CD4-positive, alpha-beta T cell treated with Interleukin-17A for 1 hour (primary cell): ENCODE measurements at places on chromosomes 4 and X.

DNA sequence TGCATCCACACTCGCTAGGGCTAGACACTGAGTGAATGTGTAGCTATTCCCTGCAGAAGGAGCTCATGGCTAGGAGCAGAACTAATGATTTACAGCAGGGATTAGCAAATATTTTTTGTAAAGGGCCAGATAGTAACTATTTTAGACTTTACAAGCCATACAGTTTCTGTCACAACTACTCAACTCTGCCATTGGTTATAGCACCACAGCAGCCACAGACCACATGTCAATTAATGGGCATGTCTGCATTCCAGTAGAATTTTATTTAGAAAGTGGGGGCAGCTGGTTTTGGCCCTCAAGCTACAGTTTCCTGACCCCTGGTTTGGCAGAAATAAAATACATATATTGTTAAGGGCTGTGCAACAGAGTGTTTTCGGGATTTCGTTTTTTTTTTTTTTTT lies 192.6 kb downstream of the FRMPD4 start:
- no peak for DNase-seq

DNA sequence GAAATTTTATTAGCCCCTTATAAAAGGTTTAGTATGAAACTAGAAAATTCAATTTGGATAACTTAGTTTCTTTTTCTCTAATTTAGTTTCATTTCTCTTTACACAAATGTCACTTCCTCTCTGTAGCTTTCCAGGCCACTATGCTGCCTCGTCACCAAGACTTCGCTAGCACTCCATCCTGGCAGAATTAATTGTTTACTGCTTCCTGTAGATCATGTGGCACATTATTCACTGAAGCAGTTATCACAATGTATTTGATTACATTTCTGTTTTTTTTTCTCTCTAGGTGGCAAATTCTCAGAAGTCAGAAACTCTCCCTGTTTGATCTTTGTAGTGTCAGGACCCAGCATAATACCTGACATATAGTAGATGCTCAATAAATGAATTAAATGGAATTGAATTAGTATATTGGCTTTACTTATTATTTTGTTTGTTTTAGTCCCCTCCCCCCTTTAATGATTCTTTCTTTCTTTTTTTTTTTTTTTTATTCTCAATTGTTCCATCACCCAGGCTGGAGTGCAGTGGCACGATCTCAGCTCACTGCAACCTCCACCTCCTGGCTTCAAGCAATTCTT lies 9.3 kb upstream of the SAT1 start:
- DNase-seq = peak; percentile 81

DNA sequence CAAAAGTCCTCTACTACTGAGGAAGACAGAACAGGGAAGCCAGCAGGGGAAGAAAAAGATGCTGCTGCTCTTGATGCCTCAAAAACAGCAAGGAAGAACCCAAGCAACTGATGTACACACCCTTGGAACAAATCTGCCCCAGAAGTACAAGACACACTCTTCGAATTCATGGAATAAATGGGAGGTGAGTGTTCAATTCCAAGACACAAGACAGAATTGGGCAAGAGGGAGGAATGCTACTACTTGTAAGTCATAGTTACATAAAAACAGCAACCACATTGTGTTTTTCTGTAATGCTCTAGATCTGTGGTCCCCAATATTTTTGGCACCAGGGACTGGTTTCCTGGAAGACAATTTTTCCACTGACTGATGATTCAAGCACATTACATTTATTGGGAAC lies 58.0 kb upstream of the H2AZ1 start:
- DNase-seq = no peak

DNA sequence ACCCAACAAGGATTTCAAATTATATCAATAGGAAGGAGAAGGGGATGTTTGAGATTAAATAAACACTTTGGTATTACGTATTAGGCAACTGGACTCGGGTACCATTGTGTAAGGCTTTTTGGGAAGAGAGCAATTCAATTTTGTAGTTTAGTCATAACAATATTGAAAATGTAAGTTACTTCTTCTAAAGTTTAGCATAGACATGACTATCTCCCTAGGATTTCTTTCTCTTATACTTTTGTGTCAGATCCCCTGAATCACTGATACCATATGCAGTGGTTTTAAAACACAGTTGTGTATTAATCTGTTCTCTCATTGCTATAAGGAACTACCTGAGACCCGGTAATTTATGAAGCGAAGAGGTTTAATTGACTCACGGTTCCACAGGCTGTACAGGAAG lies 123.8 kb upstream of the FAM9C start:
- no peak for DNase-seq

DNA sequence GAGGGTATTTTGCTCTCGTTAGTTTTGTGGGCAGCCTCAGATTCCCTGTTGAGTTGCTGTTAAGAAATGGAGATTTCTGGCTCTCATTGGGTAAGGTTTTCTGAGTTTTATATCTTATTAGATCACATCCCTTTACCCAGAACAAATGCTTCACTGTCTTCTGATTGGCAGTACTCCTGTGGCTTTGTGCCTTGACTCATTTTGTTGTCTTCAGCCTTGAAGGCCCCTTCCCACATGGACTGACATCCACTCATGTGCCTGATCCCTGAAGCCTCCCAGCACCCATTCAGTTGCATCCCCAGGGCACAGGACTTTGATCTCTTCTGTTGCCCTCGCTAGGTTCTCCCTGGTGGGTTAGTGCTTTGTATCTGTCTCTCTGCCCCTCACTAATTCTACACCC lies 10.4 kb downstream of the MED28 start:
- DNase-seq = no peak

GRCh38 chrX:129980001-129980401 lies 2.4 kb upstream of the BCORL1 start:
- DNase-seq = peak; percentile 46

DNA sequence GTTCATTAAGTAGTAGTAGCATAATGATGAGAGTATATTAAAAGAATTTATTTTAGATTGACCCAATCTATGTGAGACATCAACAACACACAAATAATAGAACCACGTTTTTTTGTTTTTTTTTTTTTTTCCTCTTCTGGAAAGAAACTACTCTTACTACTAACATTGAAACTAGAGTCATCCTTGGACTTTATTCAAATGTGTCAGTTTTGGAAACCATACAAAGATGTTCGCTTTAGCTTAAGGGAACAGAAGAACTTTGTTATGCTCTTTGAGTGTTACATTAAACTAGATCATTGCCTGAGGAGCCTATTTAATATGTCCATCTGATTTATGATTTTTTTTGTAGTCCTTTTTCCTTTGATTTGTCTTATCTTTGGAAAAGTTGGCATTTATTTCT lies 166.7 kb downstream of the RPA4 start:
- no peak for DNase-seq

DNA sequence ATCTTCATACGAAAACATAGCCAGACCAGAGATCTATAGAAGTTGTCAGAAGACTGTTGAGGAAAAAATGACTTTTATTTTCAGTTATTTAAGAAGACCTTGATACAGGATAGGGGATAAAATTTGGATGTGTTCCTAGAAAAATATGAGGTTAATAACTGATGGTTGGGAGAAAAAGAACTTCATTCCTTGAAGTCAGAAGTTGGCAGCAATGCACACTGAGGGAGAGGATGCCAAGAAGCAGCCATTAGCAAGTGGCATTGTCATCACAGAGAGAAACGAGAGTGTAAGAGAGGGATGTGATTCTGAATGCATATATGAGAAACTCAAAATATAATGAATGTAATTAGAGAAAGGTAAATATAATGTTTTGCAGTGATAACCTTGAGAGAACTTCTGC lies 382.1 kb upstream of the EPHA5 start:
- no peak for DNase-seq

- no peak for DNase-seq
These were observed 207.9 kb upstream of the FAM241A start for GRCh38 chr4:111937368-111937767.

GRCh38 chr4:159937595-159937994 lies 834.7 kb downstream of the RAPGEF2 start:
- no peak for DNase-seq

DNA sequence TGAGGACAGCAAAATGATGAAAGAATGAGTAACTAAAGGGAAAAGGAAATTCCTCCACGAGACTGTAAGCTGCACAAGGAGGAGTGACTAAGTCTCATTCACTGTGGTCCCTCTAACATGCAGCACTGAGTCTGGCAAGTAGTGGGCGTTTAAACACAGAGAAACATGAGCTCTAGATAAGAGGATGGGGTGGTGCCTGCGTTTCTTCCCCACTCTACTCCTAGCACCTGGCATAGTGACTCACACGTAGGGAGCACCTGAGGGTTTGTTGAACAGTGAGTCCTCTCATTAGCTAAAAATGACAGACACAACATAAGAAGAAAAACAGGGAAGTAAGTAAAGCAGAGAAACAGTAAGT lies 105.8 kb upstream of the CBR4 start:
- no peak for DNase-seq

- no peak for DNase-seq
These were observed 41.9 kb downstream of the CNOT6L start for GRCh38 chr4:77777135-77777807.

GRCh38 chr4:5992171-5992827 lies 25.9 kb downstream of the C4orf50 start:
- no peak for DNase-seq

DNA sequence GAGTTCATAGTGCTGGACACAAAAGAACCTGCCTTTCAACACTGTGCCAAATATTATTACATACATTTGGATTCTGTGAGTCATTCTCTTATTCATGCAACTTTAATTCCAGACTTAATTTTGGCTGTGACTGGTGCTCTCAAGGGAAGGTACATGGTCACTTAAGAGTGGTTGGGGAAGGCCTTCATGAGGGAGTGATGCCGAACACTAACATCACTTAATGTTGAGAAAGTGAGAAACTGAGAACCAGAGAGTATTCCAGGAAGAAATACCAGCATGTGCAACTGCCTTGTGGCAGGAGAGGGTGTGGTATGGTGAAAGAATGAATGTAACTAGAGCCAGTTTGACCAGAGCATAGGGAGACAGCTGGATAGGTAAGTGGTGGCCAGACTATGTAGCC lies 41.5 kb upstream of the FHDC1 start:
- no peak for DNase-seq

DNA sequence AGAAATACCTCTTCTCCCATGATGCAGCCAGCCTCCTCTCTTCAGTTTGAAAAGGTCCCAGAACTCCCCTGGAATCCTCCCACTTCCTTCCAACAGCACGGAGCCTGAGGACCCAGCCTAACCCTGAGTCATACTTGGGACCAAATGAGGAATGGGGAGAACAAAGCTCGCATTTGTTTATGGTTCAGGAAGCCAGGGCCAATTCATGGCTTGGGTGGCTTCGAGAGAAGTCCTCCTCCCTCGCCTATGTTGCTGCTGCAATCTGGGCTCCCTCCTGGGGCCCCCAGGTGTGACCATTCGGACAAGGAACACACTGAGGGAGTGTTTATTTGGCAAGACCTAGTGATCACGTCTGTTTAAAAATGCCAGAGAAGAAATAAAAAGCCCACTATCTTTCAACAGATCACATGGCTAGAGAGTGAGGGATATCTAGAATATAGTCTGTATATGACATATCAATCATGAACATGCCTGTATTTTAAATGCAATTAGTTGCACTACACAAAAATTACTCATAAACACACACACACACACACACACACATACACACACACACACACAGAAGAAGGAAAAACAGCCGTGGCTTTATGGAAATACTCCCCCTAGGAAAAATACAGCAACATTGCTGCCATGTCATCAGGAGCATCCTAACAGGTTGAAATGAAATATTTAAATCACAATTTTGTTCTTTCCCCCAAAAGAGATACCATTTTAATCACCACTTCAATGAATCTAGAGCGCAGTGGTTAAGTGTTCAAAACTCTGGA lies 155.7 kb upstream of the MAP3K15 start:
- no peak for DNase-seq

DNA sequence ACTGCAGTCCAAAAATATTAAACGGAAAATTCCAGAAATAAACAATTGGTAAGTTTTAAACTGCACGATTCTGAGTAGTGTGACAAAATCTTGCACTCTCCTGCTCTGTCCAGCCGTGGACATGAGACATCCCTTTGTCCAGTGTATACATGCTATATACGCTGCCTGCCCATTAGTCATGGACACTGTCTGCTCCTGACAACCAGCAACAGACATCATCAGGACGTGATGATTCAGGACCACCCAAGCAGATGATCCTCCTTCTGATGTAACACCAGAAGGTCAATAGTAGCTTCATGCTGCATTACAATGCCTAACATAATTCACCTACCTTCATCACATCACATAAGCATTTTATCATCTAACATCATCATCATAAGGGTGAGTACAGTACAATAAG lies 36.3 kb downstream of the ATRX start:
- no peak for DNase-seq

DNA sequence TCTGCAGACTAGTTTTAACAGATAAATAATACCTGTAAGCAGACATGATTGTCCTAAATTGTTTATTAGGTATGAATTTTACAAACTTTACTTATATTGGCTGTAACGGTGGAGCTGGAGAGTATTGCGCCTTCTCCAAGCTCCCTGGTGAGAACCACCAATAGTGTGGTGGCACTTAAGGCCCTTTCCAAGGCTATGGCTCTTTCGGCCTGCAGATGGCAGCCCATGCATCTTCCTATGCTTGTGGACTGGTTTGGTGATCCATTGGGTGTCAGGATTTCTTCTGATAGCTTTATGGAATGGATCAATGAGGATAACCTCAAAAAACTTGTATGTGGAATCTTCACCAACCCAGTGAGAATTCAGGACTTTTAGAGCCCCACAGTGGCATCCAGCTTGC lies 7.8 kb downstream of the LARP1B start:
- DNase-seq = peak; percentile 11

GRCh38 chr4:31647786-31648185 lies 927.6 kb downstream of the PCDH7 start:
- DNase-seq = no peak

DNA sequence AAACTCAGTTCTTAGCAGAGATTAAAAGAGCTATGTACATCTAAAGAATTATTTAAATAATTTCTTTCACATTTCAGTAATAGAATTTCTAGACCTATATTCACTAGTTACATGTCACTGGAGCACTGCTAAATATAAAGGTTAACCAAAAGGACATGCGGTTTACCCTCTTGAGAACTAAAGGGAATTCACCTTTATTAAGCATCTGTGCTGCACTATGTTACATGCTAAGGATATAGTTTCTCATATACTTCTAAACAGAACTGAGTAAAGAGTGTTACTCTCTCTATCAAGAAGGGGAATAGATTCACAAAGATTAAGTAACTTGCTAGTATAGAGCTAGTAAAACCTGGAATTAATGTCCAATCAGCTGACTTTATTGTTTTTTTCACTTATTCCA lies 7.6 kb downstream of the SPIN3 start:
- no peak for DNase-seq

GRCh38 chr4:81826335-81826734 lies 354.6 kb upstream of the RASGEF1B start:
- no peak for DNase-seq

GRCh38 chr4:8254076-8254475 lies 15.5 kb upstream of the HTRA3 start:
- DNase-seq = no peak

- DNase-seq = no peak
These were observed 243.6 kb upstream of the GPRIN3 start for GRCh38 chr4:89551191-89551590.

- no peak for DNase-seq
These were observed 616.1 kb upstream of the CPEB2 start for GRCh38 chr4:14386196-14386595.
